ENCODE measurements at places on chromosomes 3 and 15.

DNA sequence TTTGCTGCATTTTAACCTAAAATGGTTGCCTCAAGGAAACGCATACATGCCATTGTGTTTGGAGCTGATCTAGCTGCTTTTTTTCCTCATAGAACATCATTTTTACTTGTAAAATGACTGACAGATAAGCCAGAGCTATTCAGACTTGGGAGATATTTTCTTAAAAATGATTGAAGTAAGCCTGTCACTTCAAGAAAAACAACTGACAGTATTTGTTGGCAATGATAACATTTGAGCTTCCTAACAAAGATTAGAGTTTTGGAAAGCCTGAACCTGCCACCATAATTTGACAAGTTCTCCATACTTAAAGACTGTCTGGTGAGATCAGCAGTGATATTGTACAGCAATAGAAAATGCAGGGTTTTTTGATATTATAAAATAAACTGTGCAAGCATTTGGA is 27.6 kb upstream of the MRPL3 start:
- no peak for DNase-seq

GRCh38 chr3:147921051-147921450 is 511.9 kb downstream of the ZIC1 start:
- DNase-seq, result no peak

DNA sequence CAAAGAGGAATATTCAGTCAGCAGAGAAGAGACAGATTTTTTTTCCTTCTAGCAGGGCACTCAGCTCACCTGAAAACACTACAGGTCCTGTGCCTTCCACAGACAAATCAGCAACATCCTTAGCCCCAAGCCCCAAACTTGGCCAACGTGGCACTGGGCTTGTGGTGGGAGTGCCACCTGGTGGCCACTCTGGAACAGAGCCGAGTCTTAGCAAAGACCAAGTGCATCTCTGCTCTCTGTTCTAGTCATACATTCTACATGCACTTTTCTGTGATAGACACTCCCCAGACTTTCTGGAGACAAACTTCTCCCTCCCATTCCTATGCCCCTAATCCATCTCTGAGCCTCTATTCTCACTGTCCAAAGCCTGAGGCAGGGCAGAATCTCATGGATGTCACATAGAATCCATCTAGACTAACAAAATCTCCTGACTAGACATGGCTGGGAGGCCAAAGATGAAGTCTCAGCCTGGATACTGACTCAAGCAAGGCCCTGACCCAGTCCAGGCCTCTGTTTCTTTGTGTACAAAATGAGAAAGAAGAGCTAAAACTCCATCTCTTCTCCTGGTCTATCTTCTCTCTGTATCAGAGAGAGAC is 5.1 kb upstream of the SEMA7A start:
- DNase-seq, result peak; percentile 54

DNA sequence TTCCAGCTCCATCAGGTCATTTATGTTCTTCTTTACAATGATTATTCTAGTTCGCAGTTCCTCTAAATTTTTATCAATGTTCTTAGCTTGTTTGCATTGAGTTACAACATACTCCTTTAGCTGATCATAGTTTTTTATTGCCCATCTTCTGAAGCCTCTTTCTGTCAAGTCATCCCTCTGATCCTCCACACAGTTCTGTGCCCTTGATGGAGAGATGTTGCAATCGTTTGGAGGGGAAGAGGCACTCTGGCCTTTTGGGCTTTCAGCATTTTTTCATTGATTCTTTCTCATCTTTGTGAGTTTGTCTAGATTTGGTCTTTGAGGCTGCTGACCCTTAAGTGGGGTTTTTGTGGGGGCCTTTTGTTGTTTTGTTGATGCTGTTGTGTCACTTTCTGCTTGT is 234.6 kb upstream of the CBLB start:
- no peak for DNase-seq

DNA sequence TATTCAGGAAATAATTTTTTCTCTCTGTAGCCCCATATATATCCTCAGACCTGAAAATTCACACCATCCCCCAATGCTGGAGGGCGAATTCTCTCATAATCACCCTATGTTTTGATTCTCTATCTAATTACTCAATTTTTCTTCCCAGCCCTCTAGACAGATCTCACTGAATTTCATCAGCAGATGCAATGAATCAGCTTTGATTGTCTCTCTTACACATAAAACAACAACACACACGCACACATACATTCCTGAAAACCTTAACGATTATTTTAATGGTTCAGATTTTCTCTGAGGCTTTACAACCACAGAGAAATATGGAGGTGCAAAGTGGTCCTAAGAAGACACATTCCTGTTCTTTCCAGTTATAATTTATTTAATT is 11.1 kb downstream of the RBMS3 start:
- DNase-seq, result no peak

- DNase-seq, result peak; percentile 66
These were observed 26.9 kb upstream of the THRB start for GRCh38 chr3:24521420-24522145.

DNA sequence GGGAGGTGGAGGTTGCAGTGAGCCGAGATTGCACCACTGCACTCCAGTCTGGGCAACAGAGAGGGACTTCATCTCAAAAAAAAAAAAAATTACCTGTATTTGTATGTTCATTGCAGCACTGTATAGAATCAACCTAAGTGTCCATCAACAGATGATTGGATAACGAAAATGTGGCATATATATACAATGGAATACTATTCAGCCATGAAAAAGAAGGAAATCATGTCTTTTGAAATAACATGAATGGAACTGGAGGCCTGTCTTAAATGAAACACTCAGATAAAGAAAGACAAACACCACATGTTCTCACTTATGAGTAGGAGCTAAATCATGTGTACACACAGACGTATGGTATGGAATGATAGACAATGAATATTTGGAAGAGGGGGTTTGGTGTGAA is 59.4 kb upstream of the MEF2A start:
- DNase-seq, result no peak

DNA sequence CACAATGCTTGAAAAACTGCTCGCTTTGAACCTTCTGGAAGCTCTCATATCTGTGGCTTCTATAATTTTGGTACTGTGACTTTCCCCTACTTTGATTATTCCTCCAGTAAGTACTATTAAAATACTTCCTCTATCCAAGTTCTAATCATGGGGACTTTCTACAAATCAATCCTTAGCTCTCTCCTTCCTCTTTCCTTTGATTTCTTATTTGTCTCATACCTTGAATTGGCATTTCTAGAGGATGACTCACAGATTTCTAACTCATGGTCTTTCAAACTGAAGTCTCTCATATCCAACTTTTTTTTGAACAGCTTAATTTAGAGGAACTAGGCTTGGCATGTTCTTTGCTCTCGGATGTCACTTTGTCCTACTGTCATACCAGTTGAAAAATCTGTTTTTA is 241.8 kb downstream of the TBC1D5 start:
- no peak for DNase-seq

DNA sequence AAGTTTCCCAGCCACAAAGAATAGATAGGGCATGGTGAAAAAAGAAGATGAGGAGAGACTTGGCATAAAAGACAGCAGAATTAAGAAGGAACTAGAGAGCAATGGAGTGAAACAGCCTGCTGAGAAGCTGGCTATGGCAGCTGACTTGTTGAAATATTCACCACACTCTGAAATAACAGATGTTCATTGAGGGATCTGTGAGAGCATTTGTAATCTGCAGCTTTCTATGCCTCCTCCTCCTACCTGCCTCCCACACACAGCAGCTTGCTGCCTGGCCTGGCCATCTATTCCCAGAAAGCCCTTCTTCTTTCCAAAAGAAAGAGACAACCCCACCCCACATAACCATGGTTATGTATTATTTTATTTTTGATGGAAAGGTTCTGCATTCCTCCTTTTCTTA is 303.9 kb downstream of the GAP43 start:
- DNase-seq, result no peak

DNA sequence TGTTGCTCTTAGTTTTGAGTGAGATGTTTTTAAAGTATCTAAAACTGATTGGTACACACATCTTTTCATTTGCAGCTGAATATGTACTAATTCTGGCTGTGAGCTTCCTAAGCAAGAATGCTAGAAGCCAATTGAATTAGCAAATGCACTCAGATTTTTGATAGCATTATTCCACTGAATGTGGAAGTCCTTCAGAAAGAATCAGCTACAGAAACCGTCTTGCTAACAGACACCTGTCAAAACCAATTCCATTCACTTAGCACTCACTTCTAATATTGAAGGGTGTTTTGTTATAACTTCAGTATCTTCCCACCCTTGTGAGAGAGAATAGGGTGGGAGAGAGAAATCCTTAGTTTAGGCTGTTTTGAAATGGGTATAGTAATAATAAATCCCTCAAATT is 317.7 kb downstream of the IL5RA start:
- DNase-seq, result no peak

All from NCI-H1417 (cell line).